ENCODE measurements at places on chromosomes 7 and 10.

- no peak for DNase-seq
These were observed 504.3 kb downstream of the TFEC start for GRCh38 chr7:115526278-115526677.

DNA sequence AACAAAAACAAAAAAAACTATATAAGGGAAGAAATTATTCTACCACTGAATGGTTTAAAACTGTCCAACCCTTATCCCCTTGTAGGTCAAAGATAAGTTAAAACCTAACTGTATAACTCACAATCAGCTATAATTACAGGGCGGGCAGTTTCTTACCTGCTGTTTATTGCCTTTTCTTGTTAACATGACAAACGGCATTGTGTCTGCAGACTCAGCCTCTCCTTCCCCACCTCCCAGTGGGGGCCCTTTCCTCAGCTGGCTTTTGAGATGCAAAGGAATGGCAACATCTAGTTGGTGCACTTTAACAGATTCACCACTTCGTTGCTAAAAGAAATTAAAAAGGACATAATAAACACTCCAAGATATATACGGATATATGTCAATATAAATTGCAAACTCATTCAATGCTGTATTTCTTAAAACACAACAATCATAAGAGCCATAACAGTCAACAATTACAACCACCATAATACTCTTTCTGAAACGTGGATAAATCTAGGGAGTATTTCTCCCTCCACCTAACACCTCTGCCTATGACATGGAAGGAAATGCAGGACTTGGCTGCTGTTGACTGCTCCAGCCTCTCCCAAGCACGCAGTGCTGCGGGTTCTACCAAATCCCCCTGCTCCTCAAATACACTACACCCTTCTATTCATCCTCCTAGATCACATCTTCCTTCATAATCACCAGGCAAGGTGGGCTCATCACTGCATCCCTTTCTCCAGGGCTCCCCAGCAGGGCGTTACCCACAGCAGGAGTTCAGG is 106.0 kb downstream of the UPF2 start:
- no peak for DNase-seq

DNA sequence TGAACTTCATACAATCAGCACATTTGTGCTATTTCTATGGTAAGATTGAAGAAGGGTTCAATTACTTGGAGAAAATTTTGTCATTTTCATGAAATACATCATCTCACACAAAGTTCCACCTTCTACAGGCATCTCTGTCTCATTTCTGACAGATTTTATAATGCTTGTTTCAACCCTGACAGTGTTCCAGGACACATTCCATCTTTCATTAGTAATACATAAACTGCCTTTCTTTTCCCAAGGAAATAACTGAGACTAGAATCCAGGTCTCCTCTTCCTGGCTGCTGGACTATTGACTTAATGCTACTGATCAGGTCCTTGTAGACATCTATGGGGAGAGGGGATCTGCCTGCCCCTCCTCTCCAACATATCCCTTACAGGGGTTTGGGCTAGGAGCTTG is 70.1 kb upstream of the PLPP4 start:
- no peak for DNase-seq

DNA sequence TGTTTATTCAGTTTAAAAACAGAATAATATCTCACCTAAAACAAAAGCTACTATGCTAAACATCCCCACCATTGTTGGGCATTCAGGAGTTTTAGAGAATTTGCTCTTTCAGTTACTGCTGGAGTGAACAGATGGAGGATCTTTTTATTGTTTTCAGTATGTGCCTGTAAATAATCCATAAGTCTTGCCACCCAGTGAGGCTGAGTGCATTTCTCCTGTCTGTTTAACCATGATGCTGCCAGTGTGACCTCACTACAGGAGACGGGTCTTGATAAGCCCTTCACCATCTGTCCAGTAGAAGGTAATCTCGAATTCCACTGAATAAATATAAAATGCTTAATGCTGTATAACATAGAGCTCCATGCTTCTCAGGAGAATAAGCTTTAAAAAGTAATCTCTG is 430.9 kb downstream of the POM121L12 start:
- no peak for DNase-seq

DNA sequence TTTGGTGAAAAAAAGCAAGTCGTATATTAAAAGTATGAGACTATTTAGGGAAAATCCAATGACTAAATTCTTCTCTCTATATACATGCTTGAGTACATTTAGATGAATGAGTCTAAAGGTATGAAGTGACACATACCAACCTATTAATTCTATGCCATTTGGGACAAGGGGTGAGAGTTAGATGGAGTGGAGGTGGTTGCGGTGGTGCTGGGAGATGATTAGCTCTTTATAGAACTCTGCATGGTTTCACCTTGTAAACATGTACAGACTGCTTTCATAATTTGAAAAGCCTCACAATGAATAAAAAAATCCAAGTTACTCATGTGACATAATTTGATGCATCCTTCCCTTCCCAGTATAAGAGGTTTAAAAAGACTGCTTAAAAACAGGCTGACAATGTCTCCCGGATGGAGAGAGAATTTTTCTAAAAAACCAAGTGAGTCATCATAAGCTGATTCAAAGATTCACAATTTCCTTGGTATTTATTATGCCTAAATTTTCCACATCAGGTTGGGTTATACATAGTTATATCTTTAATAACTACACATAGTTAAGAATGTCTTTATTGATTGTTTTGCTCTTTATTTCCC is 572.8 kb downstream of the REEP3 start:
- no peak for DNase-seq

DNA sequence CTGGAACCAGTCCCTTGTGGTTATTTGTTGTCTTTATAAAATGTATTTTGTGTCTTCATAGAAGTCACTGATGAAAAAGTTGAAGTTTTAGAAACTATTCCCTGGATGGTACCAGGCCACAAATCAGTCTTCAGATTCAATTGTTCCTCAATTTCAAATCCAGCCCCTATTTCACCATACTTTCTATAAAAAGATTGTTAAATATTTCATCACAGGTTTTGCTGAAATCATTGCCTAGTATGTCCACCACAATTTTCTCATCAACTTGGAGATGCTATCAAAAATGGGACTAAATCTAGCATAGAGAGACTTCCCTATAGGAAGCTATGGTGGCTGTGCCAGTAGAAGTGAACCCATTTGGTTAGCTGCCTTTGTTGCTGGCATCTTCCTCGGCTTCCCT is 118.5 kb downstream of the RAB18 start:
- no peak for DNase-seq

DNA sequence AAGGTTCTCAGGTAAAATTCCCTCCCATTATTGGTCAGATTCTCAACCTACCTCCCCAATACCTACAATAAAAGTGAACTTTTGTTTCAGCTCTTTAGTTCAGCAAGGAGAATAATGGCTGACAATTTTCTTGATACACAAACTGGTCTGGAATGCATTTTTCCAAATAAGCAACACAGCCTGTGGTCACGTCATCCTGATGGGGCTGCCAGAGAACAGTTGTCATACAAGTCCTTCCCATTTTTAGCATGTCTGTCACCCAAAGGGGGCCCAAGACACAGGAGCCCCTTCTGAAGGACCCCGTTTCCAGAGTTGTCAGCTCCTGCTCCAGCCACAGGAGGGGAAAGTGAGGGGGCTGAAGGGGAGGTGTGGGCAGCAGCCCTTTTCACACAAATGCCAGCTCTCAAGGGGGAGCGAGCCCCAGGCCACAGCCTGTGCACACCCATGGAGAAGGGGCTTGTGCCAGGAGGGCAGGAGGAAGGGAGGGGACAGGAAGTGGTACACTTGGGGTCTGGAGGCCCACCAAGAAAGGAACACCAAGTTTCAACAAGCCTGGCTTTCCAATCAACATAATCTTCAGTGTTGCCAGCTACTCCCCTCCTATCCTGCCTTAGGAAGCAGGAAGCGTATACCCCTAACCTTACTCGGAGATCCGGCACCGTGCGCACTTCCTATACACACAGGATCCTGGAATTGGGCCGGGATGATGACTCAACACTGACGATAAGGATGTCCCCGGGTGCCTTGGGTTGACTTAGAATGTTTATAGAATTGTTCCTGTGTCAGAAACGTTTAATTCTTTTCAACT is 43.4 kb upstream of the PDLIM1 start:
- no peak for DNase-seq

- no peak for DNase-seq
These were observed 340.4 kb downstream of the OTUD1 start for GRCh38 chr10:23779301-23779700.
